ENCODE measurements at places on chromosomes 1 and 21.

- DNase-seq = no peak
Observed at GRCh38 chr1:109201123-109201703, 12.5 kb upstream of the SARS1 start.

GRCh38 chr1:109814993-109815786 is 51.5 kb upstream of the EPS8L3 start:
- DNase-seq = no peak

GRCh38 chr1:154320882-154321608 is at the start of gene AQP10:
TSS of gene AQP10 (plus strand) at chr1:154321093. CDS start at chr1:154321156, 63 bp downstream.
- DNase-seq = no peak

GRCh38 chr21:44813149-44813548 is 4.7 kb downstream of the SUMO3 start:
- DNase-seq = no peak

- DNase-seq = no peak
Observed at GRCh38 chr1:184272175-184272866, 114.5 kb upstream of the C1orf21 start.

DNA sequence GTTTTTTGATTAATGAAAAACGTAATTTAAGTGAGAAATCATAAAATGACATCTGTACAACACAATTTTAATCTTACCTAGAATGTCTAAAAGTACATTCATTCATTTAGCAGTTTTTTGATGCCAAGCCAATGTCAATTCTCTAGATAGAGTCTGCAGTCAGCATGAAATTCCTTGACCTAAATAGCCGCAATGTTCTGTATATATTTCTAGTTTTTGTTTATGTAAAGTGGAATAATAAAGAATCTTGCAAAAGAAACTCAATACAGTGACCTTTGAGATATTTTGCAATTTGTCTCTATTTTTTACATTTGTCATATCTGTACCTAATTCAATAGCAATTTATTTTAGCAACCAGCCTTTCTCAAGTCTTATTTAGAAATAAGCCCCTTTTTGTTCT is 176.0 kb downstream of the ATP6V1G3 start:
- no peak for DNase-seq

GRCh38 chr1:101908980-101909379 is 87.7 kb downstream of the OLFM3 start:
- DNase-seq = no peak

GRCh38 chr1:6285336-6285735 is 24.4 kb upstream of the GPR153 start:
- no peak for DNase-seq

GRCh38 chr1:228367798-228368791 is 38.5 kb downstream of the TRIM11 start:
- no peak for DNase-seq

DNA sequence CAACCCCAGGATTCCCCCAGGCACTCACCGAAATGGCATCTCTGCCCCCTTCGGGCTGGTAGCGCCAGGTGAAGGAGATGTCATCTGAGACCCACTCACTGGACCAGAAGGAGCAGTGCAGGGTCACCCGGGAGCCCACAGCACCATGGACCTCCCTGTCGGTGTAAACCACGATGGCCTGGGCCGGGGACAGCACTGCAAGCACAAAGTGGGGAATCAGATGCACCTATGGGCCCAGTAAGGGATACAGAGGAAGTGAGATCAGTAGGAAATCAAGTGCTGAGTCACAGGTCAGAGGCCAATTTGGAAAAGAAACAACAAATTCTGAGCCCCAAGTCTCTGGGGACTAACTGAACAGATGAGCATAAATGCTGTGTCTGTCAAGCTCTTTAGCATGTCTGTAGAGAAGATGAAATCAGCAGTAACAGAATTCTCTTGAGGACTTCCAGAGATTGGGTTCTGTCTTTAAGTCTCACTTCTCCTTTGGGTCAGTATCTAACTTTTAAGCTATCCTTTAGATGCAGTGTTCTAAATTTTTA is 2.5 kb downstream of the MPZ start:
- no peak for DNase-seq

DNA sequence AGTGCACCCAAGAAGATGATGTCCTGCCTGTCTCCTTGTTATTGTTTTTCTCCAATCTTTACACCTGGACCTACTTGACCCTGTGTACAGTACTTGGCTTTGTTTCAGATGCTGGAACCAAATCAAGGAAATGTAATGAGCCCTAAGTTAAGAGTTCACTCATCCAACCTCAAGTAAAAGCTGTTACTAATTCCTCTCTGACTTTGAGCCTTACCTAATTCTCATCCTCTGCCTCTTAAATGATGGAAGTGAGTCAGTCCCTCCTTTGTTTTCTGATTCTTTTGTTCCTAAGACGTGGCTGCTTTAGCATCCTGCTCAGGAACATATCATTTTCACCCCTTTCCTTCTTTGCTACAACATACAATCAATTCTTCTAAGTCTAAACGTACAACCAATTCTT is 15.3 kb upstream of the PLA2G4A start:
- no peak for DNase-seq

GRCh38 chr1:8167936-8168335 is 141.8 kb upstream of the ERRFI1 start:
- DNase-seq = no peak

GRCh38 chr1:116485976-116486375 is 84.8 kb downstream of the CD58 start:
- DNase-seq = no peak

GRCh38 chr1:41812051-41812450 is 106.7 kb downstream of the HIVEP3 start:
- DNase-seq = peak; percentile 16

DNA sequence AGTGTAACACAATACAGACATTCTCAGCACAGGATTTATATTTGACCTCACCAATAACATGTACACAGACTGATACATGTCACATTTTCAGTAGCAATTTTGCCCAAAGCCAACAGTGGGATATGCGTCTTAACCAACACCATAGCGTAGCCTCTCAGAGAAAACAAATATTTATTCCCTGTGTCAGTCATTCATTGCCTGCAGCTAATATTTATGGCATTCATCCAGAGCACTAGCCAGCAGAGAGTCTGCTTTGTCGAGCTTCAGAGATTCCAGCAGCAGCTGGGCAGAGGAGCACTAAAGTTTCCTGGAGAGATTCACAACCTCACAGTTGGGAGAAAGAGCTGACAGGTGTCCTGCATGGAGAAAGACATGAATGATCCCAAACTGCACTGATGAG is 400.7 kb upstream of the DAB1 start:
- no peak for DNase-seq

DNA sequence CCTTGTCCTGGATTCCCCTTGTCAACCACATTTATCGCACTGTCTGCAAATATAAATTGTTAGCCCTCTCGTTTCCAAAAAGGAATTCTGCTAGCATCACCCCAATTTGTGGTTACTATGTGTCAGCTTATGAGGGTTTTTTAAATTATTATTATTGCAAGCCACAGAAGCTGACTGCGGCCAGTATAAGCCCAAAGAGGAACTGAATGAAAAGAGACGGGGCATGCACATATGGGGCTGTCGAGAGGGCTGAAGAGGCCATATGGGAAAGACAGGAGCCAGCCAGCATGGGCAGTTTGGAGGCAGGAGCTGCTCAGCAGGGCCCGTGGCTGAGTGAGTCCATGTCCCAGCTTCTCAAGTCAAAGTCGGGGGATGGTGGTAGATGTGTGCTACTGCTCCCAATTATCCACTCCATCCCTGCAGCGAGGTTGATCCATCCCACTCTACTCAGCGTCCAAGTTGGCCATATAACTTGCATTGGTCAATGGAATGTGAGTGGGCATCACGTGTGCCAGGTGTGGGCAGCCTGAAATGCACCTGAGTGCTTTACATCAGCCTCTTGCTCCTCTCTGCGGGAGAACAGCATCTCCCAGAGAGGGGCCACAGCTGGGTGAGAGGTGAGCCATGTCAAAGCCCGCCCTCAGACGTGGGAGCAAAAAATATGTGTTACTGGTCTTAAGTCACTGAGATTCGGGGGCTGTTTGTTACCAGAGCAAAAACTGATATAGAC is 37.6 kb upstream of the LDLRAP1 start:
- DNase-seq = no peak

DNA sequence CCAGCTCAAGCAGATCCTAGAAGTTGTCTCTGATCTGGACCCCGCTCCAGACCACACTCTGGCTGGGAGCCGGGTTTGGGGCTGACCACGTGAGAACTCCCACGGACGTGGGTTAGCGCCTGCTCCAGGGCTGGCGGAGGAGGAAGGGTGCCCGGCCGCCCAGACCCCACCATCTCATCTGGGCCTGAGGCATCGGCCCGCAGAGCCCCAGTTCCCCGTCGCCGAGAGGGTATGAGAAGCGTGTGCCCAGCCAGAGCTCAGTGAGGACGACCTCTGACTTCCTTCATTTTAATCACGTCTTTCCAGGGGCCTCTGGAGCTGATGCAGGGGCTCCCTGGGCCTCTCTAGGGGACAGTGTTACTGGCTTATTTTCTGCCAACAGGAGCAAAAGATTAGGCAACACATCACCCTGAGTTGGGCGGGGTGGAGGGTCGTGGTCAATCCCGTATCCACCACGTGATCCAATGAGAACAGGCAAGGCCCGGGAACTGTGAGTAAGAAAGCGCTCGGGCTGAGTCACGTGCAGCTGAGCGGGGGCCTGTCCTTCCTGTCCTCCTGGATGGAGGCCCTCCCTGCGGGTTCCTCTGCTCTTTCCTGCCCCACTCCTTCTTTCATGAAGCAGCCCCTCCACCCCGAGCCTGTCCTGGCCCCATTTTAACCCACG is 81.1 kb downstream of the SIK1 start:
- DNase-seq = no peak

DNA sequence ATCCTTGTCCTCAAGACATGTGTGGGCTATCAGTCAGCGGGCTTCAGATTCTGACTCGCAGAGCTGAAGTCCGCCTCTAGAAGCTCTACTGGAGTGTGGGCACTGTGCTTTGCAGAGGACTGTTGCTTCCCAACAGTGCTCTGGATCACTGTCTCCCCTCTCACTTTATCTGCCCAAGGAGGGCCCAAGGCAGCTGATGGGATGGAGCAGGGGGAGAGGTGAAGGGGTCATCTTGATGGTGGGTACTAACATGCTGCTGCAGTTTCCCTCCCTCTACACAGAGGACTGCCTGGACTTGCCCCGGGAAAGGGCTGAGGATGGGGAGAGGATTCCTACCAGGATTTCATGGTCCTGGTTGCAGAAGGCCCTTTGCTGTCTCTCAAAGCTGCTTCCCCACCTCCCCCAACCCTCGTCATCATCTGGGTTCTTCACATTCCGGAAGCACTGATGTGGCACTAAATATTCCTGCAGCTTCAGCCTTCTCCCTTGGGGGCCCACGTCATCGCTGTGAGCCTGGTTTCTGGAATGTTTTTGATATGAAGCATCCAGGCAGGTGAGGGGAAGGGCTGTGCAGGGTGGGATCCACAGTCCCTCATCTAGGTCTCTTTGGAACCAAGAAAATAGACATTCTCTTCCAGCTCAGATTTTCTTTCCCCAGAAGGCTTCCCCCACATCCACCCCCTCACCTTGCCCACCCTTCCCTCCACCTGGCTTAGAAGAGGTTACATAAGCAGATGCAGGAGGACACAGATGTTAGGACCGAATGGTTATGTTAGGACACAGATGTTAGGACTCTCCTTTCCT is 23.2 kb downstream of the NUAK2 start:
- DNase-seq = no peak

GRCh38 chr1:37430103-37430985 is 44.0 kb upstream of the ZC3H12A start:
- no peak for DNase-seq

GRCh38 chr1:199298825-199299224 is 660.0 kb downstream of the PTPRC start:
- DNase-seq = no peak

DNA sequence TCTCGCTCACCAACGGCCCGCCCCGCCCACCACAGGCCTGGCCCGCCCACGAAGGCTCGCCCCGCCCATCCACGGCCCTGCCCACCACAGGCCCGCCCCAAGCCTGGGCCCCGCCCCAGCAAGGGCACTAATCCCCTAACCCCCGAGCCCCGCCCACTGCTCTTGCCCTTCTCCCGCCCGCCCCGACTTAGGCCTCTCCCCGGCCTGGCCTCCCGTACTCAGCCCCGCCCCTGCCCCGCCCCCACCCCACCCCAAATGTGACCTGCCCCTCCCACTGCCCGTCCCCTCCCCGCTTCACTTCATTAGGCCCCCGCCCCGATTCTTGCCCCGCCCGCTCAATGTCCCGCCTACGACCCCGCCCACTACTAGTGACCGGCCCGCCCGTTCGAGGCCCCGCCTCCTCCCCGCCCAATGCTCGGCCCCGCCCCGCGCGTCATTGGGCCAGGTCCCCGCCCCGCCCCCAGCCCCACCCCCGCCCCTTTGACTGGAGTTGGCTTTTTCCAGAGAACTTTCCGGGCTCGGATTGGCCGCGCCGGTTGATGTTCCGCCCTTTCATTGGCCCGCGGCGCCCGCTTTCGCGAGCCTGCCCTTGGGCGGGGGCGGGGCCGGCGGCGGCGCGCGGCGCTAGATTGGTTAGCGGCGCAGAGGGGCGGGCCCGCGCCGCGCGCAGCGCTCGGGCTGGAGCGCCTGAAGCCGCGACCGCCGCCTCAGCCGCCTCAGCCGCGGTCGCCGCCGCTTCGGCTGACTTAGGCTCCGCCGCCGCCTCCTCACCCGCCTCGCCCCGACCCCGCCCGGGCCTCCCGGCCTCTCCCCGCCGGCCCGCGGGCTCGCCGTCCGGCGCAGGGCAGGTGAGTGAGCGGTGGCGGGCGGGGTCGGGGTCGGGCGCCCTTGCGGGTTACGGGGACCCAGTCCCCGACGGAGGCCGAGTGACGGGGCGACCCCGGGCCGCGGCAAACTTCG is at the start of gene PCBP3:
PCBP3 (plus strand) TSS at position 705 of the 960 bp plus-strand sequence. CDS start 206,361 bp downstream, outside the sequence.
- peak; percentile 90 for DNase-seq

- peak; percentile 4 for DNase-seq
Observed at GRCh38 chr1:100941580-100942216, 45.8 kb downstream of the SLC30A7 start.

- no peak for DNase-seq
Observed at GRCh38 chr1:180757657-180758056, 125.8 kb downstream of the XPR1 start.

- DNase-seq = no peak
Observed at GRCh38 chr1:63135174-63135512, 187.2 kb upstream of the FOXD3 start.

DNA sequence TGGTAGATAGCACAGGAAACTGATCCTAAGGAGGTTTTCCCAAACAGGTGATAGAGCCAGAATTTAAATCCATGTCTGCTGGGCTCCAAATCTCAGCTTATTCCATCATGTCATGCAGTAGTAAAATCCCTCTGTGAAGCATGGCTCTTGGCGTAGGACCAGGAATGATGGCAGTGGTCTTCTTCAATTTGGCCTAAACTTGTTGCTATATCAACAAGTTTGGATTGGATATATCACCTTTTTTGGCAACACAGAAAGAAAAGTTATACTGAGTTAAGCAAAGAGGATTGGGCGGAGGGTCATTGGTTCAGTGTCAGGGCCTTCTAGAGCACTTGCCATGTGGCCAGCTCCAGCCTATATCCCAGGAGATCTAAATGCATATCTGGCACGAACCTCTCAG is 52.2 kb downstream of the FGGY start:
- DNase-seq = no peak

GRCh38 chr1:76625886-76626678 is 241.2 kb upstream of the ST6GALNAC5 start:
- no peak for DNase-seq

DNA sequence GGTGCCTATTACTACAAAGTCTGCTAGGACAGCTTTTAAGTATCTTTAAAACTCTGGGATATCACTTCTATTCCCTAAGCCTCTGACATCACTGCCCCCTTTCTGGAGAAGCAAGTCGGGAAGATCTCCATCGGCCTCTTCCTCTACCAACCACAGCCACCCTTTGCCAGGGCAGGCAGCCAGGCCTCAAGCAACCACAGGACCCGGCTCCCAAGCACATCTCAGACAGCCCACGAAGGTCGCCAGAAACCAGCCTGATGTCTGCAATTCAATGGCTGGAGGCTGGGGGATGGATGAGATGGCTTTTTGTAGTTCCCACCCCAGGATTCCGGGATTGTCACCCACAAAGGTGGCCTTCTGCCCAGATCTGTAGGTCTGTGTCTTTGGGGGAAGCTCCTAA is 70.7 kb downstream of the LGR6 start:
- no peak for DNase-seq
